Activated CD4-positive, CD25-positive, alpha-beta regulatory T cell (primary cell): ENCODE measurements at places on chromosomes 4 and X.
A peak's percentile ranks its signal among the peaks of the same experiment; 100 is the strongest.

DNA sequence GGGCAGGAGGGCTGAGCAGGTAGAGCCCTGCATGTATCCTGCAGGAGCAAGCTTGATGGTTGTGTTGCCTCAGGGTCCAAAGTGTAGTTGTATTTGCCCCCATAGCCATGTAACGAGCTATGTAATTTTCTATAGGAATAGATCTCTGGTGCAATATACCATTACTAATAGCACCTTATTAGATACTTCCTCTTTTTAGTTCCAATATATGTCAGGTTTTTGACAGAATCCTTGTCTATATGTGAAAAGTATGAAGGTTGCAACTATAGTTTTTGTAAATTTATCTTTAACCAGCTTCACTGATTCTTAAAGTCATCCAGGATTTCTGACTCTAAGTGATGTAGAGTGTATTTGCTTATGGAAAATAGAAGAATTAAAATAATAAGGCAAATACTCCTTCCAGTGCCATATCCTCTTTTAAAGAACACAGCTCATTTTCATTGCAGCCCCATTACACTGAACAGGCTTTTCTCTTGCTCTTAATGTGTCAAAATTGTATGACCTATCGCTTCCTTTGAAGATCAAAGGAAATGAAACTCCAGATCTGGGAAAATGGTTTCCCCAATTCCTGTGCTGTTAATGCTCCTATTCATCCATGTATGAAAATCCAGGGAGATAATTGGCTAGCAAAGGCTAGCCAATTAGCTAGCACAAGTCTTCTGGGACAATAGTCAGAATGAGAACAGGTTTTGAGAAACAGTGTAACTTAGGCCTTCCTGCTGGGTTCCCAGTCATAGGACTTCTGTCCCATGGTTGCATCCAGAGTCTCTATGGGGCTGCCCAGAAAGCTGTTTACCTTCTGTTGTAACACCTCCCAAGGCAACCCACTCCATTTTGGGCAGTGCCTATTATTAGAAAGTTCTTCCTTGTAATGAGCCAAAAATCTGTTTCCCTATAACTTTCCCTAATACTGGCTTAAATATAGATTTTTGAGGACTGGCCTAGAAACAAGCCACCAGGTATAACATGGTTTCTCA lies 90.6 kb downstream of the TSPAN7 start:
- no peak for DNase-seq

GRCh38 chr4:182880387-182881356 lies 36.5 kb downstream of the DCTD start:
- no peak for DNase-seq

GRCh38 chrX:53357799-53358530 lies 64.5 kb downstream of the SMC1A start:
- DNase-seq: no peak

DNA sequence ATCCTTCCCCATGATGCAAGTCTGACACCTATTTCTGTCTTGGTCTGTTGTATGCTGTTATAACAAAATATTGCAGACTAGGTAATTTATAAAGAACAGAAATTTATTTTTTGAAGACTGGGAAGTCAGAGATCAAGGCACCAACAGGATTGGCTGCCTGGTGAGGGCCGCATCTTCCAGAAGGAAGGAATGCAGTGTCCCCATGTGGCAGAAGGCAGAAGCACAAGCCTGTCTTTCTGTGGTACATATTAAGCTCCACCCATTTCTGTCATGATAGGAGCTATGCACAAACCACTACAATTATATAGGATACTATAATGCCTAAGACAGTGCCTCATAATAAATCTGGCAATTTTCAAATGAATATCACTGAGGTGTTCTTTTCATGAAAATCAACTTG lies 502.3 kb upstream of the DIAPH2 start:
- no peak for DNase-seq

DNA sequence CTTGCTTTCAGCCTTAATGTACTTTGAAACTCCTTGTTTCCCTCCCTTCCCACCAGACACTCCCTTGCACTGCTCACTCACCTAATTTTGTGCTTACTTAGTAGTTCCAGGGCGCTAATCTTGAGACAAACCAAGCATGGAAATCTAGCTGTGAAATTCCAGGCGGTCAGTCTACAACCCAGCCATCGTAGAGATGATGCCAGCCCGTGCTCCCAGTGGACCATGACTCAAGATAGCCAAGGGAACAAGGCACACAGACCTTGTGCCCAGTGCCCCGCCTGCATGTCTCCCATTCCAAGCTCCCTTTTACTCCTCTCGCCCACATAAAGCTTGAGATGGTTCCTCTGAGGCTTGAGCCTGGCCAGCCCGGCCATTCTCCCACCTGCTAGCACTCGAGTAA lies 11.1 kb downstream of the TREX2 start:
- DNase-seq: no peak

- peak; percentile 82 for DNase-seq
Measured at GRCh38 chr4:78775303-78776078, 659 bp upstream of the BMP2K start.

- DNase-seq: no peak
Measured at GRCh38 chr4:113674251-113674650, 87.3 kb downstream of the CAMK2D start.

- no peak for DNase-seq
Measured at GRCh38 chr4:7393601-7394575, 40.8 kb downstream of the PSAPL1 start.

- DNase-seq: no peak
Measured at GRCh38 chr4:117084866-117085701, at the start of gene TRAM1L1. TSS of gene TRAM1L1 (minus strand) at chr4:117085576. CDS start at chr4:117085393, 183 bp downstream.

DNA sequence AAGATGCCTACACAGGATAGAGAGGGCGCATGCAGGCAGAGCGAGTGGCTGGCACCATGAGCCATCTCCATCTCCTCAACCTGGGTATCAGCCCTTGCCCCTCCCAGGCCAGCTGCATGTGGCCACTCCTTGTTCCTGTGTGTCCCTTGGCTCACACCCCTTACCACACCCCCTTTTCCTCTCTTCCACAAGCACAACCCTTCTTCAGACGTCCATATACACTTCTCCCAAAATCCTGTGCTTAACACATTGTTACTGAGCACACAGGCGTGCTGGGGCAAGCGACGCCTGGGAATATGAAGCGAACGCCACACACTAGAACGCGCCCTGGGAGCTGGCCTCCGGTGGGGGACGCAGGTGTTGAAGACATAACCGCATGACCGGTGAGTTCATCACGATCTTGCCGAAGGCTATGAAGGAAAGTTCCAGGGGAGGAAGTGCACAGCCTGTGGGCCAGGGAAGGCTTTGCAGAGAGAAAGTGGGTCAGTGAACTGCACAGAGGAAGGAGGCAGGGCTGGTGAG lies 19.1 kb upstream of the KIAA0232 start:
- no peak for DNase-seq

GRCh38 chr4:181968371-181968770 lies 274.8 kb upstream of the TENM3 start:
- DNase-seq: no peak

DNA sequence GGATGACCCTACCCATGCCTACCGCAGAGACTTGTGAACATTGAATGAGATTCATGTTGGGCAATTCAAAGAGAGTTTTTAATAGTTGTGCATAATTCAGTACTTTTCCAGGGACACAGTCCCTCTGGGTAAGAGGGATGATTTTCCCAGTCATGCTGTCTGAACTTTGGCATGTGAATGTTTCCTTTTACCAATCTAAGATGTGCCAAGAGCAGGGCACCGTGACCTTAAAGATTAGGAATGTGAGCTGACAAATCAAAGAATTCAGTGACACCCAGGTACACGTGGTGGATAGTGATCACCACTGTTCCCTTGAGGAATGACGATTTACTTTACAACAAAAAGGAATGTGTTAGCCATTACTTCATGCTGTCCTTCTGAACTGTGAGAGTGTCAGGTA lies 515.6 kb downstream of the PPARGC1A start:
- no peak for DNase-seq

DNA sequence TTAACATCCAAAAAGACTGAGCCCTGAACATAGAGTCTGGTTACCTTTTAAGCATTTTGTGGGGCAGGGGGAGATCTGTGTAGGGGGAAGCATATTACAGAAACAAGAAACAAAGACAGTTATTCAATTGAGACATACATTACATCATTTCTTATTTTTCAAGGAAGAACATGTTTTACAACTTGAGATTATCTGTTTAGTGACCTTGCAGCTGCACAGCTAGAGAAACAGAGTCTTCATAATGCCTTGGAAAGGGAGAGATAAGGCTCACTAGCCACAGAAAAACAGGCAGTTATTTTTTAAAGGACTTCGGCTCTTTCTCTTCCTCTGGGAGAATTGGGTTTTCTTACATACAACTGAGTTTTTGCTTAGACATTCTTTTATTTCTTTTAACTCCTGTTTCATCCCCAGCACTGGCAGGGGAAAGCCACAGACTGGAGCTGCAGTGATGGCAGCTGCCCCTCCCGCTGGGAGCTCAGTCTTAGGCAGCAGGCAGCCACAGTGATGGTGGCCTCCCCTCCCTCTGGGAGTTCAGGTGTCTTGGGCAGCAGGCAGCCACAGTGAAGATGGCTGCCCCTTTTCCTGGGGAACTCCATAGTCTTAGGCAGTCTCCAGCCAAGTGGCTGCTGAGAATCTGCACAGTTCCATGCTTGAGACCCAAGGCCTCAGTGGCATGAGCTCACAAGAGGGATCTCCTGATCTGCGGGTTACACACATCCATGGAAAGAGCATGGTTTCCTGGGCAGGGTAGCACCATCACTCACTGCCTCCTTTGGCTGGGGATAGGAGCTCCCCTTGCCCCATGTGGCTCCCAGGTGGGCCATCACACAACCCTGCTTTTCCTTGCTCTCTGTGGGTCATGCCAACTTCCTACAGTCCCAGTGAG lies 19.4 kb upstream of the TMPRSS11F start:
- no peak for DNase-seq

- DNase-seq: no peak
Measured at GRCh38 chrX:37504991-37505390, 66.5 kb upstream of the LANCL3 start.

DNA sequence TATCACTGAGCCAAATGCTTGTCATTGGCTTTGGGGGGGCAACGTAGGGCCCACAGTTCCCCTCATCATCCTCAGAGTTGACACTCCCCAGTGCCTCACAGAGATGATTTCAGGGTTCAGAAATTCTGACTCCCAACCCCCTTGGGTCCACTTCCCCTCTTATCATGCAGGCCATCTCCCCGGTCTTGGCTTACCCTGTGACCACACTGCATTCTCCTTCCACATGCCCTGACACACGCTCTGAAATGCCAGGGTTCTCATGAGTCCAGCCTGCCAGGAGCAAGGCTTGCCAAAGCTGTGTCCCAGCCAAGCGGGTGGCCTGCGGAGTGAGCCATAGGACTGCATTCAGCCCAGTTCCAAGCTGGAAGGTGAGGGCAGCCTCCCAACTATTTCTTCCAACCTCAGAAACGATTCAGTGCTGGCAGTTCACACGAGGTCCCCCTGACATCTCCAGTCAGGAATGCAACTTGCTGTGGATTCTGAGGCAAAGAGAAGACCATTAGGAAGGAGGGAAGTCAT lies 101.2 kb downstream of the SMIM20 start:
- no peak for DNase-seq

DNA sequence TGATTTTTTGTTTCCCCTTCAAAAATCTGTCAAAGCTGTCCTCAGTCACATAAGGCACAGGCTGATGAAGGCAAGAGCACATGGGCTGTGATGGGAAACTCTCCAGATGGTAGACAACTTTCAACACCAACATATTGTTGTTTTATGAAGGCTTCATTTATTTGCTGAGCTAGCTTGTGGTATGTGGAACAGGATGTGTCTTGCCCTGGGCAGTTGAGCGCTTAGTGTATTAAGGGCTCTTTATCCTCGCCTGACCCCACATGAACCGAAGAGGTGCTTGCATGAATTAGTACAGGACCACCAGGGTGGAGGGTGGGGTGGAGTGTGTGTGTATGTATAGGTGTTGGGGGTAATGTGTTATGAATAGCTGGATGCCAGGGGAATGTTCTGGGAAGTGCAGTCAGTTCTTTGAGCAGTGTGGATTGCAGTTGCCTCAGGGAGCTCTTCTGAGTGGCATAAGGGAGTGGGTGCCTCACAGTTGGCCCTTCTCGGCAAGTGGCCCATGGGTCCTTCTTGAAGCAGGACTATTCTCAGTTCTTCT lies 103.1 kb downstream of the PHEX start:
- DNase-seq: no peak

DNA sequence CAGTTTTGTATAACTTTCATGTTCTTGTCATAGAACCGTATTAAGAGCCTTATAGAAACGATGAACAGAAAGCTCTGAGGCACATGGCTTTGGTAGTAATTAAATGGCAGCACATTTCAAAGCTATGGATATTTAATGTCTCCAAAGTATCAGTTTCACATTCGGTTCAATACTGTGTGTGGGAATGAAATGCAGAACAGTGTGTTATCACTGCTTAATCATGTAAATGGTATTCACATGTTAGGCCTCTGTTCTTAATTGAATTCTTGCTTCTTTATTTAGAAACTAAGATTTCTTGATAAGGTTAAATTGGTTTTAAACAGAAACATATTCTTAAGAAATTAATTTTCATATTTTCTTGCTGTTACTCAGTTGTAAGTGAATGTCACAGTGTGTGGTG lies 701.0 kb upstream of the PITX2 start:
- DNase-seq: no peak

DNA sequence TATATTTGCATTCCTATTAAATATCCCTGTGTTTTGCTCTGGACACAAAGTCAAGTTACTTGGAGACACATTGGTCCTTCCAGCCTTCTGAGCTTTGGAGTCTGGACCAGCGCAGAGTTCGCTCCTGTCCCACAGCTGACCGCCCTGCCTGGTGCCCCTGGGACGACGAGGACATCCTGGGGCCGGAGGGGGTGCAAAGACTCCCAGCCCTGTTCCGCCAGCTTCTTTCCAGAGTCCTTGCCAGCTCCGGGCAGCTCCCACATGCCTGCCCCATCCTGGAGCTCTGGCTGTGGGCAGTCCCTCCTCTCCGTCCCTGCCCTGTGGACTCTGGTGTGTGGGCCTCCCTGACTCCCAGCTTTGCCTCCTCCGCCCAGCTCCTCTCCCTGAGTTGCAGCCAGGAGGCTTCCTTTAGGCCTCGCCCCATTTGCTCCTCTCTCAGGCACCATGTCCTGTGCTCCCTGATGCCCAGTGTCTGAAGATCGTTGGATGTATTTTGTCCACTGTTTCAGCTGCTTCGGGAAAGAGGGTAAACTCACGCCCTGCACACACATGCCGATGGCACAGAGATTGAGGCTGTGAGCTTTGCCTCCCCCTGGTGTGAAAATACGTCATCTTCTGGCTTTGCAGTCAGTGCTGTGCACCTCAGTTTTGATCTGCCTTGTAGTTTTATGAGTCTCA lies 4.9 kb upstream of the PCGF3 start:
- DNase-seq: no peak

DNA sequence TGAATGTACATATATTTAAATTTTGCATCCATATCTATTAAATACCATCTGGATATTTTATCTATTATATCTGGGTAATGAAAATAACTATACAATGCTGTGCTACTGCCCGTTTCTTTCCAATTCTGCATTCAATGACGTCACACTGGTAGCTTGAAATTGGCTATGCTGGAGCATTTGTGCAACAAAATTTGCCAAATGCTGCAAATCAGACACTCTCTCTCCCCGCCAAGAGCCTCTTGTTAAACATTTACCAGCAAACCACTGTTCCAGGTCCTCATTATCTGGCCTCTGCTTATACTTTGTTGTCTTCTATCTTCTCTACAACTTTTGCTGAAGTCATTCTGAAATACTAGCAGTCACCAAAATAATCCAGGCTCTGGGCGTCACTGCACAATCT lies 938.4 kb upstream of the FTHL17 start:
- no peak for DNase-seq
